ENCODE measurements at places on chromosomes 13 and 19. TPM values are rescaled to one million over a fixed set of nuclear protein-coding genes. Genes with fewer than 3 reads are reported as not detected.

ZC3H4 gene
- total RNA-seq = 57.8 TPM

DNA sequence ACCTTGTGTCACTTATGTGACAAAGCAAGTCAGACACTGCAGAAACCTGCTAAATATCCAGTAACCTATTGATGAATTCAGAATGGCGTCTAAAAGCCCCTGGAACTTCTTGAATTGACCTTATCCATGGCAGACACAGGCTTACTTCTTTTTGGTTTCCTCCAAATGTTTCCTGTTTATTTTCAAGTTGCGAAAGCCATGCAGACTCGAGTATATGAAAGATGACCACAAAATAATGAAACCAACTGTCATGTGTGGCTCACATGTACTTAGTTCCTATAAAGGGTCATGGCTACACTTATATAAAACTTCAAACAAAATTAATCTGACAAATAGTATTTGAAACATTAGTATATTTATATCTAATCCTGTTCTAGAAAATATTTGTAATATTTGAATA lies 113.1 kb upstream of the FNDC3A start:
- DNase-seq = no peak

DNA sequence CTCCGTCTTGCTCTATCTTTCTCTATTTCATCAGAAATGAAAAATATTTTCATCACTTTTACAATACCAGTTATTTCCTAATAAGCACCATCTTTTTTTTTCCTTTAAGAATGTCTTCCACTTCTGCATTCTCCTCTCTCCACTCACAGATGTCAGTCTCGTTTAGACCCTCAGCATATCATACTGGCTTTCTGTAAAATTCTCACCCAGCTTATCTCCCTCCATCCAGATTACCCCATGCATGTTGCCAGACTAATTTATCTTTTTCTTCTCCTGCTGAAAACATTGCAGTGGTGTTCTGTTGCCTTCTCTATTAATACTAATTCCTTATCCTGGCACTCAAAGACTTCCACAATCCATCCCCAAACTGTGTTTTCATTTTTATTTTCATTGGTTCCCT lies 513.8 kb upstream of the KLF12 start:
- no peak for DNase-seq

DNA sequence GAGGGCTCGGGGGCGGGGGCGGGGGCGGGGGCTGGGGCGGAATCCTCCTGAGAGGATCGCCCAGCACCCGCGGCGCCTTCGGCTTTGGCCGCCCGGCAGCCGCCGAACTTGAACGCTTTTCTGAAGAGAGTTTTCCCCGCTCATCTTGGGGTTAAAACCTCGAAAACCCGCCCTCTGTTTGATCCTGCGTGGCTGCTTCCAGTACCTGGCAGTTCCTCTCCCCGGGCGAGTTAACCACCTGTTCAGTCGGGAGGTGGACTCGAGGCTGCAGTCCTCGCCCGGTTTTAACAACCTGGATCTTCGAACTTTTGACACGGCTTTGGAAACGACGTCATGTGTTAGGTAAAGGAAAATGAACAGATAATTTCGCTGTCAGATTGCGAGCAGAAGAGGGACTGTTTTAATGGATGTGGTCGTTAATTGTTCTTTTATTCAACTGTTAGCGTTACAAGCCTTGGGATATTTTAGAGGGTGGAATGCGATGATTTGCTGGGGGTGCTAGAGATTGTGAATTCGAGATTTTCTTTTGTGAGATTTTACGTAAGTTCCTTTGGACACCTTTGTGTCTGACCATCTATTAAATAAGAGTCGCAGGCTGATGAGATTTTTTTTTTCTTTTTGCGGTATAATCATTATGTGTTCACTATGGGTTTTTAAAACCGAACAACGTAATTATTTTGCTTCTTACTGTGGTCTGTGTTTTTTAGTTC lies 1.0 kb downstream of the FNDC3A start:
- DNase-seq = peak; percentile 80

- no peak for DNase-seq
Observed at GRCh38 chr13:19567820-19568534, 6.6 kb upstream of the TPTE2 start.

SPACA4 gene
- total RNA-seq = not detected

GRCh38 chr19:3034656-3035541 lies 5.8 kb upstream of the TLE2 start:
- DNase-seq = peak; percentile 56

GRCh38 chr13:26623125-26623524 lies 65.6 kb downstream of the WASF3 start:
- no peak for DNase-seq

- DNase-seq = no peak
Observed at GRCh38 chr13:101556676-101557123, 104.2 kb downstream of the ITGBL1 start.

GRCh38 chr13:25901460-25902376 lies 150.1 kb downstream of the SHISA2 start:
- peak; percentile 96 for DNase-seq

ACER1 gene
- total RNA-seq = not detected

GRCh38 chr13:44024167-44024845 lies 144.6 kb downstream of the LACC1 start:
- DNase-seq = no peak

DNA sequence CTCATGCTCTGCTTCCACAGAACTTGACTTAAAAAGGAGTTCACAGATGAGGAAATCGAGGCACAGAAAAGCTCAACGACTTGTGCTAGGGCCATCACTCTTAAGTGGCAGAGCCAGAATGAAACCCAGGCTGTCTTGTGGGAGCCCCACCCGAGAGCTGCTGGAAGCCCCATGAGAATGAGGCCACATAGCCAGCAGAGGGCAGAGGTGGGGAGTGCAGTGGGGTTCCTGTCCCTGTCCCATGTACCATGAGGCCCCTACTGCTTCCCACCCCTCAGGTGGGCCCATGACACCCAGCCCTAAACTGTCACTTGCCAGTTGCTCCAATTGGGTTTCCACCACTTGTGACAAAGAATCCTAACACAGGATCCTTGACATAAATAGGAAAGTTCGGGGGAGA lies 175.9 kb downstream of the IRS2 start:
- DNase-seq = no peak

GRCh38 chr13:89554801-89555200 lies 1792.7 kb upstream of the MIR17HG start:
- no peak for DNase-seq

DNA sequence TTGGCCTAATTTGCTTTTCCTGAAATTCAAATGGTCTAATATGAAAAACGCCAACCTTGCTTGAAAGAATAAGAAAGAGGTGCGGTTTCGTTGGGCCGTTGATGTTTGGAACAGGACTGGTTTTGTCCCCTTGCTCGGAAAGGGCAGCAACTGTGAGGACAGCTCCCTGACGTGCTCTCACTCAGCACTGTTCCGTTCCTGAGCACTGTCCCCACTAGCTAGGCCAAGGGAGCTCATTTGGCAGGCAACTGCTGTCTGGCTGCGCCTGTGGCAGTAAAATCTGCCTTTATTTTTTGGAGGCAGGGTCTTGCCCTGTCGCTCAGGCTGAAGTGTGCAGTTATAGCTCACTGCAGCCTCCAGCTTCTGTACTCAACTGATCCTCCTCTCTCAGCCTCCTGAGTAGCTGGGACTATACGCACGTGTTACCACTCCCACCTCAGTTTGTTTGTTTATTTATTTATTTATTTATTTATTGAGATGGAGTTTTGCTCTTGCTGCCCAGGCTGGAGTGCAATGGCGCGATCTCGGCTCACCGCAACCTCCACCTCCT lies 4.5 kb downstream of the LDLR start:
- DNase-seq = no peak

DNA sequence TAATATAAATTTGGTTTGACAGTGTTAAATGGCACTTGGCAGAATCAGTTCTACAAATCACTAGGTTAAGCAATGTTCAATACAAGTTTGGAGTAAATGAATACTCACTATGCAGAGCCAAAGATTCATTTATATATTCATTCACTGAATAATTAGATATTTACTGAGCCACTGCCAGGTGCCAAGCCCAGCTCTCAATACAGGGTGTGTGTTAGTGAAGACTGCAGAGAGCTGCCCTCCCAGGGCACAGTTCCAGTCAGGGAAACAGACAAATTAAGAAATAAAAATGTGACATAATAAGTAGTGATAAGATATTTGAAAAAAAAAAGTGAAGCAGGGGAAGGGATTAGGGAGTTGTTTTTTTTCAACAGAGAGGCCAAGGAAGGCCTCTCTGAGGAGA lies 411.7 kb downstream of the KCNRG start:
- no peak for DNase-seq

DNA sequence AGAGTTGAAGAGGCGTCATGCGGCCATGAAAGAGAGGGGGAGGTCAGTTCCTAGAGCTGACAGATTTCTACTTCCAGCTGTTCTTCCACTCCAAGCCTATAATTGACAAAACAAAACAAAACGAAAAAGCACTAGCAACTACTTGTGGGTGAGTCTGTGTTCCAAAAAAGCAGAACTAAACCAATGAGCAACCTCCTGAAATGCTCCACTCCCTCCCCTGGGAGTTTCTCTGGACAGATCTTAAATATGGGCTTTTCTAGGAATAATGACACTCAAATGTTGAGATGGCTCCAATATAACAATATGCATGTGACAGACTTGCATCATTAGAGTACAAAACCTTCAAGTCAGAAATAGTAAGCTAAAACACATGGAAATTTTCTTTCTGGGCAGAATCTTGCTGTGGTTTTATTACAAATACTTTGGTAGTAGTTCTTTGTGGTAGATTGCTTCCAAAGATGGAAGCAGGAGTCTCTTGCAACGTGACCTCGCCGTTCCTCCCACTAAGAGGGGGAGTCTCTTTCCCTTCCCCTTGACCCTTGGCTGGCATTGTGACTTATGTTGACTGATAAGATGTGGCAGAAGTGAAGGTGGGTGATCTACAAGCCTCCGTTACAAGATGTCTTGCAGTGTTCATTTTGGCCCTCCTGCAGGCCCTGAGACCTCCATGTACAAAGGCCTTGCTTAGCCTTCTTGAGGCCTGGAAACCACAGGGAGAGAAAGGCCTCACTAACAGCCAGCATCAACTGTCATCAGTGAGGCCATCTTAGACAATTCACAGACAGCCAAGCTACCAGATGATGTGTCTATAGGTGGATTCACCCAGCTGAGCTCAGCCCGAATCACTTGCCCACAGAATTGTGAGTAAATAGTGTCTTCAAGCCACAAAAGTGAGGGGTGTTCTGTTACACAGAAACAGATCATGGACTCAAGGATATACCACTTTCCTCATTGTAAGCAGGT lies 173.1 kb upstream of the RFC3 start:
- DNase-seq = peak; percentile 39

DNA sequence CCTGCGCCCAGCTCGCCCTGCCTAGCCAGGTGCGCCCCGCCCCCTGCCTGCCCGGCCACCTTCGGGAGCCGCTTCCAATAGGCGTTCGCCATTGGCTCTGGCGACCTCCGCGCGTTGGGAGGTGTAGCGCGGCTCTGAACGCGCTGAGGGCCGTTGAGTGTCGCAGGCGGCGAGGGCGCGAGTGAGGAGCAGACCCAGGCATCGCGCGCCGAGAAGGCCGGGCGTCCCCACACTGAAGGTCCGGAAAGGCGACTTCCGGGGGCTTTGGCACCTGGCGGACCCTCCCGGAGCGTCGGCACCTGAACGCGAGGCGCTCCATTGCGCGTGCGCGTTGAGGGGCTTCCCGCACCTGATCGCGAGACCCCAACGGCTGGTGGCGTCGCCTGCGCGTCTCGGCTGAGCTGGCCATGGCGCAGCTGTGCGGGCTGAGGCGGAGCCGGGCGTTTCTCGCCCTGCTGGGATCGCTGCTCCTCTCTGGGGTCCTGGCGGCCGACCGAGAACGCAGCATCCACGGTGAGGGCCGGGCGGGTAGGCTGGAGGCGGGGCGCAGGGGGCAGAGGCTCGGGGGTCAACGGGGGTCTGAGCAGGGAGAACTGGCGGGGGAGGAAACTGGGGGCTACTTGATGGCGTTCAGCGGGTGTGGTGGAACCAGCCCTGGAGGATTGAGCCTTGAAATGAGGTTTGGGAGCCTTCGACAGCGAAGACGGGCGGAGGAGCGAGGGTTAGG lies at the start of gene SPINT2:
Gene SPINT2 (plus strand): TSS at position 88 of the 727 bp plus-strand sequence. CDS start 320 bp downstream, at position 408.
- no peak for DNase-seq

PGLYRP2 gene
- total RNA-seq = not detected

DNA sequence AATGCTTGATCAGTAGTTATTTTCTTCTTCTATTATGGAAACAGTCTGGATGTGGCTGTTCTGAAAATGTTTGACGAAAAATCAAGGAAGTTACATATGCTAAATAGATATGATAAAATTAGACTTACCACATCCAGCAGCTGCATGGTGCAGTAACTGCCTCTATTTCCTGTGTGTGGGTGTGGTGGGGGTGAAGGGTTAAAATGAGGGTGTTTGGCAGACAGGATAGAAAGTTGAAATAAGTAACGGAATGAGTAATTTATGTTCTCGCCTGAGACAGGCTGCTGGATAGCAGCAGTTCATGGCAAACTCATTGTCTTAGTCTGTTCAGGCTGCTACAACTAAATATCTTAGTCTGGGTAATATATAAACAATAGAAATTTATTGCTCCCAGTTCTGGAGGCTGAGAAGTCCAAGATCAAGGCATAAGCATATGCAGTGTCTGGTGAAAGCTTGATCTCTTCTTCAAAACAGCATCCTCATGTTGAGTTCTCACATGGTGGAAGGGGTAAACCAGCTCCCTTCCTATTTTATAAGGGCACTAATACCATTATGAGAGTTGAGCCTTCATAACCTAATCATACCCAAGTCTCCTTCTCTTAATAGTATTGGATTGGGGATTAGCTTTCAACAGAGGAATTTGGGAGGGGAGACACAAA lies 1248.9 kb downstream of the SLITRK5 start:
- DNase-seq = no peak

DNA sequence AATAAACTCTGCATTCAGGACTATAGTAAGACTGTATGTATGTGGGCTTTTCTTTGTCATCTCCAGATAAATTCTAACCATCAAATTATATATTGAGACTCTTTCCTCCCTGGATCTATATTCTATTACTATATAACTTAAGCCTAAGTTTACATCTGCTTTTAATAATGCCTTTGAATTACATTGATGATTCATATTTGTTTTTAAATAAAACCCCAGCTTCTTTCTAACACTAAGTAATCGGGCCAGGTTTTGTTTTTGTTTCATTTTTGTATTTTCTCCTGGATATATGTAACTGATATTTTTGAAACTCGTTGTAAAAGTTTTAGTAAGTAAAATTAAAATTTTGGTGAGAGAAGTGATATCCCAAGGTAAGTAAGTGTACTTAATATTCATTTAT lies 1599.1 kb downstream of the PCDH9 start:
- DNase-seq = no peak

- no peak for DNase-seq
Observed at GRCh38 chr19:657611-658010, 5.4 kb downstream of the RNF126 start.

DNA sequence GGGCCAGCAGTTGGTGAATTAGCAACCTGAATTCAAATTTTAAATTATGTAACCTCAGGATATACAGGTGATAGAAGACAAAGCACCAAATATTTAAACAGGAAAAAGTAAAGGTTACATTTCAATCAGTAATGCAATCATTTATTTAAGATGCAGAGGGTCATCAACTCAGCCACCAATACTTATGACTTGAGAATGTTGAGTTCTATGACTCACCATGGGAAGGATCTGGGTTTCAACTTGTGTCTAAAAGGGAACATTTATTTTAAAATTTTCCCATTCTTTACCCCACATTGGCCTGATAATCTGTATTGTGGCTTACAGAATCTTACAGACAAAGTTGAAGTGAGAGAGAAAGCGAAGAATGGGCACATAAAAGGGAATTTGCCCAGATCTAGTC lies 418.0 kb downstream of the NDFIP2 start:
- peak; percentile 34 for DNase-seq

GRCh38 chr13:112238436-112238995 lies 137.6 kb upstream of the SPACA7 start:
- DNase-seq = no peak
